ENCODE measurements at places on chromosomes 7 and 10.

DNA sequence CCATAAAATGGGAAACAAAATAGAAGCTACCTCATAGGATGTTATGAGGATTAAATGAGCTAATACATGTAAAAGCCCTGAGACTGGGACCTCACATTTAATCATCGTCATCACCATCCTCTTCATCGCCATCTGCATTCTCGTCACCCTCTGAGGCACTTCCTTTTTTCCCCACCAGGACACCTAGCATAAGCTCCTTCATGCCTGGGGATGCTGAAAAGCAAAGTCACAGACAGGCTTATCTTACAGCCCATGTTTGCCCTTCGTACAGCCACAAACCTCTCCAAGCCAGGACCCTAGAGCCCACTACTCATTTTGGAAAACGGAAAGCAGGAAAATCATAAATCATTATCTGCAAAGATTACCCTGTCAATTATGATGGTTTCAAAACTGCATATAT, 249.6 kb downstream of the GPAM start:
- DNase-seq: no peak

GRCh38 chr7:96414931-96415292, 93.0 kb upstream of the SLC25A13 start:
- peak; percentile 13 for DNase-seq

GRCh38 chr7:2820508-2820934, 23.6 kb downstream of the GNA12 start:
- DNase-seq: no peak

DNA sequence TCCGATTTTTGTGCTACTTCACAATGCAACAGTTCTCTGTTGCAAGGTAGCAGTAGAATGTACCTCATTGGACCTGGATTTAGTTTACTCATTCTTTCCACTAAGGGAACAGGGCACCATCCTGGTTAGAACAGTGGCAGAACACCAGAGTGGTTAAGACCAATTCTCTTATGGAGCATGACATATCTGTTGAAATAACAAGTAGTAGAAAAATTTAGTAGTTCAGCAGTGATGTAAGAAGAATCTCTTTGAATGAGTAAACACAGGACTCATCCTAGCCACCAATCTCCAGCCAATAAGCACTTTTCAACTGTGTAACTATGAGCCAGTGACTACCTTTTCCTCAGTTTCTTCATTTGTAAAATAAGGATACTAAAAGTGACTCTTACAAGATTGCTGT, 2.4 kb downstream of the ANKRD22 start:
- DNase-seq: no peak

GRCh38 chr7:124089621-124090020, 56.8 kb upstream of the TMEM229A start:
- no peak for DNase-seq

DNA sequence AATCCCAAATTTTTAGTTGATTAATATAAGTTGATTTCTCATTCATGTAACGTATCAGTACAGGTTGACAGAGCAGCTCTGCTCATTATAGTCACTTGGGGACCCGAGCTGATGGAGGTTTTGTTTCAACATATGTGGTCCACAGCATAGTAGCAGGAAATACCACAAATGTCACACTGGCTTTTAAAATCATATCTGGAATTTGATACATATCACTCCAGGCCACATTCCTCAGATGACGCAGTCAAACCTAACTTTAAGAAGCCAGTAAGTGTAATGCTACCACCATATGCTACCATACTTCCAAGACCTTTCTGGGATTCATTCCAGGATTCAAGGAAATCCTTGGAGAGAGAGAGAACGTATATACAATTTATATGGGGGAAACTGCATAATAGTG, 156.3 kb downstream of the PHF14 start:
- no peak for DNase-seq

GRCh38 chr10:96415891-96416554, 57.2 kb upstream of the OPALIN start:
- no peak for DNase-seq

GRCh38 chr10:110723224-110723891, 79.2 kb downstream of the RBM20 start:
- DNase-seq: no peak

- DNase-seq: peak; percentile 53
These were observed 103.0 kb upstream of the LSM8 start for GRCh38 chr7:118080947-118081346.

DNA sequence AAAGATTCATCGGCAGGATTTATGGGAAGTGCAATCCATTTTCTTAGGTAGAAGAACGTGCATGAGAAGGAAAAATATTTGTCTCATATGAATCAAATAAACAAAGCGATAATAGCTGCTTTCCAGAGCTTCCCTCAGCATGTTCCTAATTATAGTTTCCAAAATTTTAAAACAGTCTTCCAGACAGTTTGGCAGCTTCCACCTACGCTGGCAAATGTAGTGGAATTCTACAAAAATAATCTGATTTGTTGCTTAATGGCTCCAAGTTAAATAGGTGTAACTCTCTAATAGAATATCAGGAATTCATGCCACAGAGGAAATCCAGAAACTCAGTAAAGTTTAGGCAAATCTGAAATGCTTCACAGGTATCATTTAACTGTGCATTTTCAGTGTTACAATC, 23.3 kb upstream of the AGBL3 start:
- DNase-seq: no peak

DNA sequence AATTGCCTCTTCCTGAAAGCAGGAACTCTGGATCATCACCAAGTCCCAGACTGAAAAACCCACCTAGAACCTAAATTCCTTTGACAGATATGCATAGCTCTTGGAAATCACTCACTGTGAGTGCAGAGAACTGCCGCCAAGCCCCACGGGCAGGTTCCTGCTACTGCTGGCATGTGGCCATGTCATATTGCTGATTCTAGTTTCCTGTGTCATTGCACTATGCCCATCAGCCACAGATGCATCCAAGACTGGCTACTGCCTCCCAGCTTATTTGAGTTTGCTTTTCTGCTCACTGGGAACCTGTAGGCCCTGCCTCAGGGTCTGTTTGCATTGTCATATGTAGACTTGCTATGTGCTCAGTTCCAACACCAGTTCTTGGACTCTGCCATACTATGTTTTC, 786.0 kb downstream of the GRID1 start:
- no peak for DNase-seq

- no peak for DNase-seq
These were observed 187.7 kb downstream of the ELFN1 start for GRCh38 chr7:1857487-1858421.

All from activated naive CD8-positive, alpha-beta T cell treated with anti-CD3 and anti-CD28 coated beads for 36 hours (primary cell).